Liver (tissue), 10 donors: ENCODE measurements at places on chromosomes 4 and X. TPM values are rescaled to one million over a fixed set of nuclear protein-coding genes. Genes with fewer than 3 reads are reported as not detected.
A peak's percentile ranks its signal among the peaks of the same experiment; 100 is the strongest.

DNA sequence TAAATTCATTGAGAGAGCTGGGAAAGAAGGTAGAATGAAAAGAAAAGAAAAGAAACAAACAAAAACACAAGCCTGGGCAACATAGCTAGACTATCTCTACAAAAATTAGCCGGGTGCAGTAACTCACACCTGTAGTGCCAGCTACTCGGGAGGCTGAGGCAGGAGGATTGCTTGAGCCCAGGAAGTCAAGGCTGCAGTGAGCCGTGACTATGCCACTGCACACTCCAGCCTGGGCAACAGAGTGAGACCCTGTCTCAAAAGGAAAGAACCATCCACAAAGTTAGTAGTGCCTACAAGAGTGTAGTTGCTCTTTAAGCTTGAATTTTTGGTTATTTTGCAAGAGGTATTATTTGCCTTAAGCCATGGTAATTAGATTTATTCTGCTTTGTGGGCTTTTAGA is 157.7 kb downstream of the CBR4 start:
- no peak for DNase-seq

SPANXN3 gene
- not detected for total RNA-seq

GRCh38 chr4:149095811-149096210 is 653.6 kb upstream of the NR3C2 start:
- no peak for DNase-seq

DNA sequence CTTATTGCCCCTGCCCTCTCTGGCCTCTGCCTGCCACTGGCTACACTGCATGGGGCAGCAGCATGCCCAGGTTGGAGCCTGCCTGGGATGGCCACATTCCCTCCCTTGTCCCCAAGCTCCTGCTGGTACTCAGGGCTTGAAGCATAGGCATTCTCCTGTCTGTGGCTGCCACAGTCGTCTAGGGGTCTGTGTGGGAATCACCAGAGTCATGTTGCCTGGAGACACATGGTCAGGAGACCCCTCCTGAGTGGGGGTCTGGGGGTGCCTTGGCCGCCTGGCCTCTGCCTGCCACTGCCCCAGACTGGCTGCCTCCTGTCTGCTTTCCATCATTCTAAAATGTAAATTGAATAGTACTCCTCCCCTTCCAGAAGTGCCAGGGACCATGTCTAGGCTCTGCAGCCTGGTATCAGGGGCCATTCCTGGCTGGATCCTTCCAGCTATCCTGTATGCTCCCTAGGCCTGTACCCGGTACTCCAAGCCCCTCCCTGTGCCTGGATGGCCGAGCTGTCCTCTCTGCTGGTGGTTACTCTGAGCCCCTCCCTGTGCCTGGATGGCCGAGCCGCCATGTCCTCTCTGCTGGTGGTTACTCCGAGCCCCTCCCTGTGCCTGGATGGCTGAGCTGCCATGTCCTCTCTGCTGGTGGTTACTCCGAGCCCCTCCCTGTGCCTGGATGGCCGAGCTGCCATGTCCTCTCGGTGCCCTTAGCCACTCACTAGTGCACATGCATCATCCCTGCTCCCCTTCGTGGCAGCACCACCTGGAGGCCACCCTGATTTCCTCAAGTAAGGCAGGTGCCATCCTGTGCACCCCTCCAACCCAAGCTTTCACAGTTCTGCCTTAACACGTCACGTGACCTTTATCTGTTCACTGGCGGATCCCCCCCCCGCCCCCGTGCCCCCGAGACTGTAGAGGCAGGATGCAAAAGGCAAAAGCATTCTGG is 5.5 kb upstream of the NKX1-1 start:
- no peak for DNase-seq

- DNase-seq, result no peak
These were observed 83.6 kb downstream of the ATOH1 start for GRCh38 chr4:93912146-93912545.

- no peak for DNase-seq
These were observed 69.3 kb downstream of the YIPF6 start for GRCh38 chrX:68568136-68568535.

IL15 gene
- 0.93 TPM for total RNA-seq

DNA sequence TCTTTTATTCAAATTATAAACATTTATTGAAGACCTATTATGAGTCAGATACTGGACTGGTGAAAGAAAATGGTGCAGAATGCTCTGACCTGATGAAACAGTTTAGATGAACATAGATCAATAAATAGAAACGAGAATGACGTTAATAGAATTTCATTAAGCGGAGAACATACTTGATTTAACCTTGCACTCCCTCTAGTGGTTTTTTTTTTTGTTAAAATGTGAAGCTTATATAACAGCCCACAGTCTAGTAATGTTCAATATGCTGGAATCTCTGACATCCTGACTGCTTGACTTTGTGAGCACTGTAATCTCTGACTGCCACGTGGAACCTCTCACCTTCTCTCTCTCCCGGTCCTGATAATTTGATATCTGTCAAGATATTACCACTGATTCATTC is 32.3 kb downstream of the HDAC8 start:
- no peak for DNase-seq

DNA sequence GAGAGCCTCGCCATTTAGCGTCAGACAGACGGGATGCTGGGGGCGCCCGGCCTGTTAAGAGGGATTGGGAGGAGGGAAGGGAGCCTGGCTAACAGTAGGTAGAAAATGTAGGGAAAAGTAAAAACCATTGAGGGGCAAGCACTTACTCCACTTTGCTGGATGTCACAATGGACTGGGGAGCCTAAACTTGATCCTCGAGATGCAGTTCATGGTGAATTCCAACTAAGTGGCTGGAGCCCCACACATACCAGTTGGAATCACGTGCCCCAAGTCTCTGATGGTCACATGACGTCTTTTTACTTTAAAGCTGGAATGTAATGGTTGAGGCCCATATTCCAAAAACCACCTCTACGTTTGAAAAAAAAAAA is 1.5 kb downstream of the PLS3 start:
- DNase-seq, result no peak

F9 gene
- 584 TPM for total RNA-seq

LRRC66 gene
- total RNA-seq, result 0.25 TPM

GRCh38 chr4:141999446-142000143 is 363.2 kb downstream of the IL15 start:
- DNase-seq, result no peak

CXCL10 gene
- total RNA-seq, result 0.84 TPM

DNA sequence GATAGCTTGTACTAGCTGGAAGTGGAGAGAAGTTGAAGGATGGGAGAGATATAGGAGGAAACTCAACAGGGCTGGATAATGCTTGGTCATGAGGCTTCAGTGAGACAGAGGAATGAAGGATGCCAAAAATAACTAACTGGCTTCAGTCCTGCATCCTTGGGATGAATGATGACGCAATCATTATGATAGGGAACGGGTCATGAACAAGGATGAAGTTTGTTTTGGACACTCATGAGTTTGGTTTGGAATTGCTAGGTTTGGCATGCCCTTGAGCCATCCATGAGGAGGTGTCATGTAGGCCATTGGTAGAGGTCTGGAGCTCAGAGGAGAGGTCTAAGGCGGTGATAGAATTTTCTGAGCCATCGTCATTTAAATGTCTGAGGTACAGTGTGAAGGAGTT is 160.0 kb upstream of the NHS start:
- DNase-seq, result no peak

RAB41 gene
- total RNA-seq, result not detected

PRRG1 gene
- 1.2 TPM for total RNA-seq

CTAG2 gene
- not detected for total RNA-seq

DNA sequence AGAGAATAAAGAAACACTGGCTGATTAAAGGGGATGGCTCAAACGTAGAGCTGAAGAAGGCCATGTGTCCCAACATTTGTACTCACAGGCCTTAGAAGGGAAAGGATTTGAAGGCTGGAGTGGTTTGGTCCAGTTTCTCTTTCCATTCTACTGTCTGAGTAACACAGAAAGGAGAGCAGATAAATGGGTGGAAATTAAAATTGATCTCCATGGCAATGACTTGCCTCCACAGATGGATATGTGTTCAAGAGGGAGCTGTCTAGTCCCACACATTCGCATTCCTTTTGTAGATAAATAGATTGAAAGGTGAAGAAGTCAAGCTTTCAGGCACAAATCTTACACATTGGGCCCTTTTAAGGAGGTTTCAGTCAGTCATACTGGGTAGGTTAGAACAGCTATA is 74.6 kb downstream of the DOCK11 start:
- DNase-seq, result no peak

- DNase-seq, result no peak
These were observed 66.0 kb upstream of the RLIM start for GRCh38 chrX:74680391-74680790.

OTC gene
- total RNA-seq, result 46.3 TPM

- no peak for DNase-seq
These were observed 17.5 kb downstream of the PLP1 start for GRCh38 chrX:103794119-103794518.

GRCh38 chr4:97531351-97531750 is 611.9 kb downstream of the STPG2 start:
- DNase-seq, result no peak

DNA sequence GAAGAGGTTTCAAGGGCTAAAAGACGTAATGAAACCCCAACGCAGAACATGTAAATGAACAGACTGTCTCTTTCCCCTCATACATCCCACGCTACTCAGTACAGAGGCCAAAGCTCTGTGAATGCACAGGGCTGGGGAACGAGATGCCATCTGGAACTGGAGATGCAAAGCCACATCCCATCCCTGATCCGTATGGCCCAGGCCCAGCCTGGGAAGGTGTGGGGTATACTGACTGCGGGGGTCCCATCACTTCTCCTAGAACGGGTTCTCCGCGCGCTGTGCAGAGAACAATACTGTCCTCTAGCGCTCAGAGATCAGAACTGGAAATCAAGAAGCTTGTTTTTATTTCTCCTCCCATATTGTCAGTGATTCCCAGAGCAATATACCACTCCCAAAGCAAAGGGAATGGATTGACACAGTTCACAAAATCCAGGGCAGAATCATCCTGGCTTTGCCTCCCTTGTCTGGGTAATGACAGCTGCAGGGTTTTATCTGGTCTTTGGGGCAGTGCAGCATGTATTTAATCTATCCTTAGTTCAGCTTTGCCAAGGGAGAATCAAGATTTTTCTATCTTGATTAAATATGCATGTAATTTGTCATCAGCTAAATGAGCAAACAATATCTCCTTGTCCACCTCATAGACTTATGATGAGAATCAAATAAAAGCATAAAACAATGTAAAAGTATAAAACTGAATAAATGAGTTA is 47.3 kb upstream of the TLR3 start:
- DNase-seq, result no peak

DNA sequence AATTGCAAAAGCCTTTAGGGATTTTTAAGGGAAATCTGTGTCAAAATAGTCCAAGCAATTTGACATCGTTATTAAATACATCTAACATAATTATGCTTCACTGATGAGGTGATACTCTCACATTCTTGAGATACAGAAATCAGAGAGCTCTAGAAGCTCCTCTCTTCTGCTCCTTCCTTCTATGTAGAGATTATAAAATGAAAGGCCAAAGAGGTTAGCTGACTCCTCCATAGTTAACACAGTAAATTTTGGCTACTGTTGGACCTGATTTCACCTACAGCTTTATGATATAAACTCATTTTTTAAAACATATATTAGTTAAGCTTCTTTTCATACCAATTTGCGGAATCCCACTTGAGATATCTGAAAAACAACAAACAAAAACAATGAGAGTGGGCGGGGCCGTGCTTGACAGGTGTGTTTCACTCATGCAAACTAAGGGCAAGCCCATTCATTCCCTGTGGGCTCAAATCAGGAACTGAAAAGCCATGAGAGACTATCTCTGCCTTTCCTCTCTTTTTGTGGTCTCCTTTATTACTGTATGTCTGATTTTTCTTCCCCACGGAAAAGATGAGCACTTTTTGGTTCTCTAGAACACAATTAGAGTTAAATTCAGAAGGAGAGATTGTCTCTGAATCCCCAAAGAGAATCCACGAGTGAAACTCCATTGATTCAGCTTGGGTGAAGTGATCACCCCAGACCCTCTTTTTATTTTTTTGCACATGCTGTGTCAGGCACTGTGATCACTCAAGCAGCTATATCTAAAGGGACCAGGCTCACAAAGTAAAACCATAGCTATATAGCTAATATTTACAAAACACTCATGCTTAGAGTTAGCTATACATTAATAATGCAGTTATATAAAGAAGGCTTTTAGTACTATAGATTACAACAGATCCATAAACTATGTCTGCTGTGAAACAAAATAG is 566.3 kb downstream of the IL15 start:
- no peak for DNase-seq

TEX13D gene
- not detected for total RNA-seq

DNA sequence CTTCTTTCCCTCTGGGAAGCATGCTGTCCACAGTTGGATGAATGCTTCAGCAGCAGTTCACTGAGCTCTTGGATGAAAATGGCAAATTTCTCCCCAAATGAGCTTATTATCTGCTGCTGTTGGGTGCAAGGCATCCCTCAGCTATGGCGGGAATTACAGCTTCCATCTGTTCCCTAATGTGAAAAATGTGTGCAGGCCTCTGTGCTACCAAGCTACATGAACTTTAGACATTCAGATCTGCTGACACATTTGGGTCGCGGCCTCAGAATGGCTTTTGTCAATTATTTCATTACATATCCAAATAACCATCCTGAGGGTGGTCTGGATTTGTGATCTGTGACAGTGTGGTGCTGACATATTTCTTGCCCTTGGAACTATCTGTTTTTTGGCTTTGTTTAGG is 119.5 kb upstream of the SCML1 start:
- DNase-seq, result no peak

DNA sequence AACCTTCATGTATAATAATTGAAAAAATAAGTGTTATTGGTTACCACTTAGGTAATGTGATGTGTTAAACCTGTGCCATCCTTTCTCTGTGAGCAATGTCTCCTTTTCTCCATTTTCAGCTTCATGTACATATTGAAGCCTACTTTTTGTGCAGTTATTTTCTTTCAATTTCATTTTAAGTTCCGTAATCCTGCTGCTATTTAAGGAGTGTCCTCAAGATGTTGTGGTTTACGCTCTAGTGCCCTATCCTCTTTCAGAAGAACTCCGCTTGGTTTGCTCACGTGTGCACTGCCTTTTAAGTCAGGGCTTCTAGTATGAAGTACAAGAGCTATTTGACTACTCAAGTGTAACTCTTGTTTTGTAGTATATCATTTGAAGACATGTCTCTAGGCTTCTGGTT is 2253.2 kb upstream of the TENM3 start:
- no peak for DNase-seq

GRCh38 chrX:7927259-7928167 is at the start of gene PNPLA4:
PNPLA4 (minus strand) TSS chrX:7927413; CDS start chrX:7926119, 1,294 bp downstream.
- DNase-seq, result peak; percentile 84

DNA sequence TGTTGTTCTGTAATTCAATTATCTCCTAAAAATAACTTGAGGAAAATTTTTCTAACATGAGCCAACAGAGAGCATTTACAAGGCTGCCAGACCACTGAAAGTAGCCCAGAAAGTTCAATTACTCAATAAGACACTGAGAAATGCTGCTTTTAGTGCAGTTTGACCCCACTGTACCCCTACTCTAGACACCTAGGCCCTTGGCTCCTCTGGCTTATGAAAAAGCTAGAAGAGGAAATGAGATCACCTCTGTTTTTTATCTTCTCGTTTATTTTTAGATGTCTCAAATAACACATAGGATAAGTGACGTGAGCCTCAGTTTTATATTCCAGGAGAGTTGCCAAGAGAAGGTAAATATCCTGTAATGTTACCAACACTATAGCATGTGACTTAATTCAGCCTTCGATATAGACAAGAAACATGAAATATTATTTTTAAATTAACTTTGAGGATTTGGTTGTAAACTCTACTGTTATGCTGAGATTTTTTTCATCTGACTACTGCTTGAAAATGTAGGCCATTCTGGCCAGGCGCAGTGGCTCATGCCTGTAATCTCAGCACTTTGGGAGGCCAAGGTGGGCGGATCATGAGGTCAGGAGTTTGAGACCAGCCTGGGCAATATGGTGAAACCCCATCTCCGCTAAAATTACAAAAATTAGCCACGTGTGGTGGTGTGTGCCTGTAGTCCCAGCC is 24.4 kb downstream of the TNIP3 start:
- DNase-seq, result no peak
